ENCODE measurements at places on chromosomes 2 and 18.

- no peak for DNase-seq
These were observed 13.0 kb downstream of the PTMA start for GRCh38 chr2:231720987-231721966.

GRCh38 chr2:9473308-9473984 lies 905 bp upstream of the IAH1 start:
- no peak for DNase-seq

DNA sequence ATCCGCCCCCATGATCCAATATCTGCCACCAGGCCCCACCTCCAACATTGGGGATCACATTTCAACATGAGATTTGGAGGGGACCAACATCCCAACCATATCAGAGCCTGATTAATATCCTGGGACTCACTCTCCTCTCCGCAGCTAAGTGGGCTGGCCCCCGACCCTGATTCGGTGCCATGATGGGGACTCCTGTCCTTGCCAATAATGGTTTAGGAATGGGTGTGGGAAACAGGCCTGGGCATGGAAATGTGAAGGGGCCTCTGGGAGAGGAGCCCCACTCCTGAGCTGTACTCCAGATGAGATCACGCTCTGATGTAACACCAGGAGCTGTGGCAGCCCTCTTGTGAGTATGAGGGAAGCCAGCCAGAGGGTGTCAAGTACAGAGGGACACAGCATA lies 77.3 kb upstream of the SMAD7 start:
- peak; percentile 36 for DNase-seq

GRCh38 chr2:186748354-186748753 lies 54.5 kb downstream of the FAM171B start:
- no peak for DNase-seq

GRCh38 chr2:112682101-112682500 lies 36.4 kb downstream of the SLC20A1 start:
- DNase-seq: no peak

- DNase-seq: no peak
These were observed 30.6 kb upstream of the EPG5 start for GRCh38 chr18:45997700-45998151.

GRCh38 chr2:4358837-4359236 lies 655.5 kb downstream of the DCDC2C start:
- DNase-seq: no peak

GRCh38 chr2:127408807-127409099 lies 9.5 kb upstream of the PROC start:
- no peak for DNase-seq

- DNase-seq: no peak
These were observed 125.1 kb downstream of the PMAIP1 start for GRCh38 chr18:60024857-60025256.

- DNase-seq: no peak
These were observed 147.2 kb upstream of the CELF4 start for GRCh38 chr18:37712776-37713175.

- no peak for DNase-seq
These were observed 74.2 kb upstream of the LCLAT1 start for GRCh38 chr2:30372826-30373225.

- peak; percentile 39 for DNase-seq
These were observed 12.0 kb downstream of the CATIP start for GRCh38 chr2:218368621-218369153.

DNA sequence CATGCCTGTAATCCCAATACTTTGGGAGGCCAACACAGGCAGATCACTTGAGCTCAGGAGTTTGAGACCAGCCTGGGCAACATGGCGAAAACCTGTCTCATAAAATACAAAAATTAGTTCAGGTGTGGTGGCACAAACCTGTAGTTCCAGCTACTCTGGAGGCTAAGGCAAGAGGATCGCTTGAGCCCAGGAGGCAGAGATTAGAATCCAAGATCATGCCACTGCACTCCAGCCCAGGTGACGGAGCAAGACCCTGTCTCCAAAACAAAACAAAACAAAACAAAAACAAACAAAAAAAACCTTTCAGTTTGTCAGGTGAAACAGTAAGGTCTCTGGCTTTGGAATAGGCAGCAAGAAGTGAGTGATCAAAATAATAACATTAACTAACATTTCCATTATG lies 84.6 kb downstream of the CLHC1 start:
- DNase-seq: no peak

GRCh38 chr2:123993728-123994323 lies 31.3 kb upstream of the CNTNAP5 start:
- DNase-seq: no peak

DNA sequence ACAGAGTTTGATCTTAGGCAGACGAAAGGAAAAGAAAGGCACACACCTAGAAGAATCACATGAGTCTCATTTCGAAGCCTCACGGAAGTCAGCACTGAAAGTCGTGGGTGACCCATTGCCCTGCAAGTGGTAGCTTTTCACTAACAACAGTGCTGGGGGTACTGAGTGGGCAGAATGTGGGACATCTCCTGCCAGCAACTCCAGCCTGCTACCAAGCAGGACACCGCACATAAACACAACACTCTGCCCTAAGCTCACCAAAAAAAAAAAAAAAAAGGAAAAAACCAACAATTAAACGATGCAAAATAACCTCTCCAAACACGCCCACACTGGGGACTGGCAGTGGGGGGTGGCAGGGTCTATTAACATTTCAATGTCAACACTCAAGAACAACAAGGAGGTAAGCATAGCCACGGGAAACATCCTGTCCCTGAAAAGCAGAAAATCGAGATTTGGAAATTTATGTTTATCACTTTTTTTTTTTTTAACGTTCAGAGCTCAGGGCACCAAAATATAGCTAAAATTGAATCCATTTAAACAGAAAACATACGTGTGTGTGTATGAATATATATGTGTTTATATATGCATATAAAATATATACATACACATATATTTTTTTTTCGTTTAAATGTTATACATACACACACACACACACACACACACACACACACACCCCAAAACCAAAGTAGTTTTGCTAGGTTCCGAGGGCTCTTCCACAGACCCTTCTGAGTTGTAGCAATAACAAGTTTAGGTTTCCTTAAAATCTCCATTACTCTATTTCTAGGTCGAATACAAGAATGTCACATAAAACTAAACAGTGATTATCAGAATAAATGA lies 2.2 kb downstream of the INO80D start:
- no peak for DNase-seq

DNA sequence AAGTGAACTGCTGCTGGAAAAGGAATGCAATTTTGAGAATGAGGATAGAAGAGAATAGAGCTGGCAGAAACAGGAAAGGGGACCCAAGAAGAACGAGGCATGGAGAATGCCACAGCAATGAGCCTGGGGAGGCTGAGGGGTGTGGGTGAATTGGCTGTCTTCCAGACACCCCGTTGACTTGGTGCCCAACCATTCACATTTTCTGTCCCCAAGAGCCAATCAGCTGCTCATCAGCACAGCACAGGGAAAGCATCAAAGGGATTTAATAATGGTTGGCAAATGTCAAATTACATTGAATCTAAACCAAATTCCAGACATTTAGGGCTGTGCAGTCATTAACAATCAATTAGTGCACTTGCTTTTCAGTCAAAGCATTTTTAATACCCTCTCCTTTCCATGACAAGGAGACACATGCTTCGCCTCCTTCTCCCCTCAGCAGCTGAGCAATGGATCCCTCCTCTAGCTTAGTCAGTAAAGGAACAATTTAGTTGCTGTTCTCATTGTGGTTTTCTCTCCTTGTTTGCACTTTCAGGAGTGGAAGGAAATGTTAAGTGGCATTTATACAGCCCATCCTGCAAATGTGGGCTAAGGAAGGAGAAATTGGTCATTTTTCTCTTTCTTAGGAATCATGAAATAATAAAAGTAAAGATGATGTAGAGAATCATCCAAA lies 98.8 kb downstream of the KLF7 start:
- no peak for DNase-seq

- DNase-seq: no peak
These were observed 55.5 kb downstream of the INHBB start for GRCh38 chr2:120401275-120402066.

DNA sequence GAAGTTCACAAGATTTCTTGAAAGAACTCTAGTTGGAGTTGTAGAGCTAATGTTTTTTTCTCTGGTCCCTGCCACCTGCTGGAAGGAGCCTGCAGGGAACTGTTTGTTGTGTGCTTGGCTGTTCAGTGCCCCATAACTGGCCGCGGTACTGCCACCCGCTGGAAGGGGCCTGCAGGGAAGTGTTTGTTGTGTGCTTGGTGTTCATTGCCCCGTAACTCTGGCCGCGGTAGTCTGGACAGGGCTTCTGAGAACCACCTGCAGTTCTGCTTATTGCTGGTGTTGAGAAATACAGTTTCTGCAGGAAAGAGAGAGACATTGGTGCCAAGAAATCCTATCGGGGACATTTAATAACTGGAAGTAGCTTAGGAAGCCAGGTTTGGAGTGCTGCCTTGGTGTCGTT lies 58.1 kb downstream of the AGAP1 start:
- no peak for DNase-seq

- no peak for DNase-seq
These were observed 2.2 kb downstream of the EPHA4 start for GRCh38 chr2:221569871-221570270.

DNA sequence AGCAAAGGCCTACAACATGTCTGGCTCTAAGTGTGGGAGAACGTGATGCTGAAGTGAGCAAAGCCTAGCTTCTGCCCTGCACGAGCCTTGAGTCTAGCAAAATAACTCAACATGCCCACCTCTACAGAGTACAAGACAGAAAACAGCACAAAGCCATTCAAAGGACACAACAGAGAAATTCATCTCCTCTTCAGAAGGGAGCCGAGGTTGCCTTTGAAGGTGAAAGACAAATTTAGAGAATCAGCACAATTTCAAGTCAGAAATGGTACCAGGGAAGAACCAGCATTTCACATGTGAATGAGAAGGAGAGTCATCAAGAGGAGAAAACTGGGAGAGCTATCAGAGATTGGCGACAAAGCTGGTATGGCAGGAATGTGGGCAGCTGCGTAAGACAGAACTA lies 21.7 kb upstream of the CYTIP start:
- no peak for DNase-seq

DNA sequence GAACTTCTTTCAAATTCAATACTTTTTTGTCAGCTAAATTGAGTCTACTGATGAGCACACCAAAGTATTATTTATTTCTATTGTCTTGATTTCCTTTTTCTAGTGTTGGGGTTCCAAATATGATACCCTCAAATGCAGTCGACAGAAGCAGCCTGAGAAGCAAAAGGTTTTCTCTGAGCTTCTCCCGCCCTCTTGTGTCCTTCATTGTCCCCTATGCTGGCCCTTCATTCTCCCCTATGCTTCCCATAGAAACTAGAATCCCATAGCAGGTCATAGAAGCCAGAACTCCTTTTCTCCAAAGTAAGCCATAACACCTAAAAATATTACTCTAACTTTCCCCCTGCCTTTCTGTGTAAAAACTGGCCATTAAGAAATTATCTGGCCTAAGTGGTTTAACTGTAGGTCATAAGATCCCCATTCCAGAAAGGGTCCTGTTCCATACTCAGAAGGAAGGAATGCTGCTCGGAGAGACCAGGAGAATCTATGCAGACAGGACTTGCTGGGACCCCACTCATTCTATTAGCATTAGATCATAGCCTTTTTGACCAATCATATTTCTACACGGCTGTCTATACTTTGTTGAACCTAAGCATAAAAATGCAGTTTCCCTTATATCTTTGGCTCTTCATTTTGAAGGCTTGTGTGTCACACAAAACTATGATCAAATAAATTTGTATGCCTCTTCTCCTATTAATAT lies 764.6 kb upstream of the PKDCC start:
- no peak for DNase-seq

DNA sequence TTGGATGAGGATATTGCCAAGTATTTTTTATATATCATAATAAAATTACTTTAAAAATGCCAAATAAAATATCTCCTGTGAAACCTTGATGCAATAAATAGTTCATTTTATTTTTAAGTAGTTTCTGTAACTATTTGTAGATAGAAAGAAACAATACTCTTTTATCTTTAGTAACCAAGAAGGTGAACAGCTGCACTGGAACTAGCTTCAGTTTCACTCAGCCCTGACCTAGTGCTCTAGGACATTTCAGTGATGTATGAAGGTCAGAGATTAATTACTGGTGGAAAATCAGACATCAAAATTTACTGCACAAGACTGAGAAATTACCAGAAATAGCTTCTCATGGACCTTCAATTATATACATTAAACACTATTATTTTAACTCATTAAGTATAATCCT lies 1305.0 kb downstream of the CNTNAP5 start:
- no peak for DNase-seq

DNA sequence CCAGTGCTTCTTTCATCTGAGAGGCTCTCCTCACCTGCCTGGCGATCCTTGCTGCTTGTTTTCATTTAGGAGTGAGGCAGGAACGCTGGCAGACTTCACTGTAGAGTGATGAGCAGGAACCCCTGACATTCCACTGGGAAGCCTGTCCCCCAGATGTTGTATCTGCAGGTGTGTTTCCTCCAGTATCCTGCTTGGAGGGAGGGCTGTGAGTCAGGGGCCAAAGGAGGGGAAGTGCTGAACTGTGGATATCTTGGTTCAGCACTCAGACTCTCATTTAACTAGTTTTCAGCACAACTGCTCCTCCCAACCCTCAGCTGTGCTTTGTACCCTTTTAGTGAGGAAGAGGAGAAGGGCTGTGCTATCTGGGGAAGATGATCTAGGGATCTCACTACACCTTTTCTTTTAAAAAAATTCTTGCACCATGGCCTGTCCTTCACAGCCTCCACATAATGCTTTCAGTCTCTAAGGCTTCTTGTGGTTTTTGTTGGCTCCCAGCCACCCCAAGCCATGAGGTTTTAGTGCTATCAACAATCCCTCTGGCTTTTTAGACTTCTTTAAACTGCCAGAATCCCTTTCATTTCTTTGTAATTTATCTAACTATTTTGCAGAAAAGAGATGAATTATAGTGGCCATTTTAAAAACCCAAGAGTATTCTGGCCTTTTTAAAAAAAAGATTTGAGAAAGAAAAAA lies 11.2 kb downstream of the ANKAR start:
- DNase-seq: no peak

GRCh38 chr2:60873381-60873780 lies 8.0 kb upstream of the REL start:
- DNase-seq: no peak

DNA sequence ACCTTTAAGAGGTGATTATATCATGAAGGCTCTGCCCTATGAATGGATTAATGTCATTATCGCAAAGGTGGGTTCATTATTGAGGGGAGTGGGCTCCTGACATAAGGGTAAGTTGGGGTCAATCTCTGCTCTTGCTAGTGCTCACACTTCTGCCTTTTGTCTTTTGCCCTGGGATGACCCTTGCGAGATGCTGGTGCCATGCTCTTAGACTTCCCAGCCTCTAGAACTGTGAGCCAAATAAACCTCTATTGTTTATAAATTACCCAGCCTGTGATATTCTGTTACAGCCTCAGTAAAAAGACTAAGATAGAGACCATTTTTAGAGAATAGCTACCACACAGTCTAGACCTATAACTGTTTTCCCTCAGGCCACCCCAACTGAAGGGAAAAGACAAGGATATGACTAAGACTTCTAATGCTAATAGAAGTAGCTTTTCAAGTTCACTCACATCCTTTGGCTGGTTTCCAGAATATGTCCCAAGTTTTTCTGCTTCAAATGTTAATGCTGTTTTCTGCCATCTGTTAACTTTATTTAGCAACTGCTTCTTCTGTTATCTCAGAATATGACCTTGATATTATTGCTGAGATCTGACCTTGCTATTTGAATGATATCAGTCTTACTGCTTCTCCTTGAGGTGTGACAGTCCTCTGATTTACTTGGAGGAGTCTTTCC lies 65.1 kb upstream of the STAM2 start:
- no peak for DNase-seq

All from psoas muscle (tissue), 8 donors.